Midbrain (tissue), 1 donor: ENCODE measurements at places on chromosomes 5 and 9.

GRCh38 chr5:5363045-5363444 lies 59.4 kb upstream of the ICE1 start:
- no peak for DNase-seq

DNA sequence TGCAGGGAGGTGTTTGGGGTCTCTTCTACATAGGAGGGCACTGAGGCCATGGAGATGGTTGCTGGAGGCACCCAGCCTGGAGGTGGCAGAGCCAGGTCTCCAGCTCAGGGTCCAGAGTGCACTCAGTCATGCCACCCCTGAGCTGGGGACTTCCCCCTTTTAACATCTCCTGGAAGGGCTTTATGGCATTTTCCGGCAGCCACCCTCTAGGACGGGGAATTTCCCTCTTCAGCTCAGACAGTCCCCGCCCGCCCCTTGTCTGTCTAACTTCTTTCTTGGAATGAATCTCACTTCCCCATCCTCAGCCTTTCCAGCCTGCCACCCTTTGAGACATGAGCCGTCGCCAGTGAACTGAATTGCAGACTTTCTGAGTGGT lies 49.9 kb downstream of the COL15A1 start:
- peak; percentile 12 for DNase-seq

DNA sequence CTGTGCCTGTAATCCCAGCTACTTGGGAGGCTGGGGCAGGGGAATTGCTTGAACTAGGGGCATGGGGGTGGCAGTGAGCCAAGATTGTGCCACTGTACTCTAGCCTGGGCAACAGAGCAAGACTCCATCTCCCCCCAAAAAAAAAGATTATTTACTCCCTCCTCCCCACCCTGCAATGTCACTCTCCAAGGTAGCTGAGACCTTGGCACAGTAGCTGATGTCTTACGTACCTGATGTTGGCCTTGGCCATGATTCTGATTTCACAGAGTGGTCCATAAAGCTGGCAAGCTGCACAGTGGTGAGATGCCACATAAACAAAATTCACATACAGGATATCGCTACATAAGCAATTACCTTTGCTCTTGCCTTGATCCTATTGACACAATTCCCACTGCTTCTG lies 108.5 kb downstream of the CAVIN4 start:
- no peak for DNase-seq

- no peak for DNase-seq
Observed at GRCh38 chr5:154296525-154297159, 106.1 kb downstream of the GALNT10 start.

DNA sequence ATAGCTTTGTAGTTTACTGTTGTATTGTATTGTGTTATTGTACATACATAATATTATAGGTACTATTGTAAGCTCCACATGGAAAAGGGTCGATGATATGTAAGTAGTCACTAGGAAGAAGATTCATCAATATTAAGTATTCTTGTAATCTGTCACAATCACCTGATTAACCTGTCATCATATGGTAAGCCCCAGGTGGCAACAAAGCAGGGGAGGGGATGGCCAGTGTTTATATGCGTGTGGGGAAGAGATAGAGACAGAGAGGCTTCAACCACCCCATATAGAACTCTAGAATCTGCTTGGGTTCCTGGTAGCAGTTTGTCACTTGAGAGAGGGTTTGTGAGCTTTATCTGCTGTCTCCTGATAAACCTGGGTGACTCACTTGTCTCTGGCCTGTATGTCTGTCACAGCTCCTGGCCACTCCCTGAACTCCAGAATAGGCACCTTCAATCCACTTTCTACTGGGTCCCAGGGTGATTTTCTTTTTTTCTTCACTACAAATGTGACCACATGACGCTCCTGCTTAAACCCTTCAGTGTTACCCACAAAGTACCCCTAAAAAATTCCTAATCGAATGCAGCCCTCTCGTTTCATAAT lies 48.9 kb upstream of the CPEB4 start:
- no peak for DNase-seq

GRCh38 chr5:76807296-76807695 lies 11.5 kb upstream of the F2RL1 start:
- DNase-seq = no peak

DNA sequence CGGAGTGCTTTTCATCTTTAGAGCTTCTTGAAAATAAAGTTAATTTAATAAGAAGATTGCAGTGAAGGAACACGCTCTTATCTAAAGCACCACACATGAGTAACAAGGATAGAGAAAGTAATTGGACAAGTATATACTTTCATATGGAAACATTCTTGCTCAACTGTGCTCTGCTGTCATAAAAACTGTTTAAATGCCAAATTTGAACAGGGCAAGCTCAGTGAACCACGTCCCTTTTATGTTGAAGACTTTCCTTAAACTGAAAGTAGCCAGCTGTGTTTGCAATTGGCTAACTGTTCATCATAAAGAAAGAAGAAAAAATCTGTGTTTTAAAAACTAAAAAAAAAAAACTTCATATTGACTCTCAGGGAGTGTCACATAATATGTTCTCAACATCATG lies 1610.7 kb upstream of the C9orf72 start:
- DNase-seq = no peak

DNA sequence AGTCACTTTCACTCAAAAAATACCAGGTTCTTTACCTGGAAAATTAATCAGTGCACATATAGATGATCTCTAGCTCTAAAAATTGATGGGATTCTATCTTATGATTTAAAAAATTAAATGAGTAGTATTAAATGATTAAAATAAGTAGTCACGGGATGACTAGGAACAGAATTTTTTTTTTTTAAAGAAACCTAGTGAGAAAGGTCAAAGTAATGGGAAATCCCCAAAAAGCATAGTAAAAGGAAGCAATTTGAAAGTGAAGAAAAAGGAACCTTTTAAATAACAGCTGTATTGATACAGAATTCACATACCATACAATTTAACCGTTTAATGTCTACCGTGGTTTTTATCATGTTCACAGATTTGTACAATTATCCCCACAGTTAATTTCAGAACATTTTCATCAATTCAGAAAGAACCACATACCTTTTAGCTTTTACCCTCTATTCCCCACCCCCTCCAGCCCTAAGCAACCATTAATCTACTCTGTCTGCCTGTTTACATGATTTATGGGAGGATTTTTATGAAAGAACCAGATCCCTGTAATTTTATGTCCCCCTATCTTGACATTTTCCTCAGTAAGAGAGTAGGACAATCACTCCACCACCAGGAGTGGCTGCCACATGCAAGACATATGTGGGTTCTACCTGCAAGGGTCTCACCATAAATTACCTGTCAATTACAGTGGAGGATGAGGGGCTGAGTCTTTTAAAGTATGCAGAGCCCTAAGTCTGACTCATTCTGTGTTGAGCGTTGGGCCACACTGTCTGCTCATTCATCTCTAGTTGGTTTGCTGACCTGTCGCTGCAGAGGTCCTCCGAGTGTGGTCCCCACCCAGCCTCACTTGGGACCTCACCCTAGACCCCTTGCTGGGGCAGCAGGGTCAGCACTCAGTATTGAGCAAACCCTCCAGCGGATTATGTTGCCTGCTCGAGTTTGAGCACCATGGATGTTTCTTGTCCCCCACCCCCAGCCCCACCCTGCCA lies 16.0 kb downstream of the ANKRD33B start:
- DNase-seq = no peak

GRCh38 chr5:62448528-62448927 lies 36.0 kb downstream of the IPO11 start:
- no peak for DNase-seq

DNA sequence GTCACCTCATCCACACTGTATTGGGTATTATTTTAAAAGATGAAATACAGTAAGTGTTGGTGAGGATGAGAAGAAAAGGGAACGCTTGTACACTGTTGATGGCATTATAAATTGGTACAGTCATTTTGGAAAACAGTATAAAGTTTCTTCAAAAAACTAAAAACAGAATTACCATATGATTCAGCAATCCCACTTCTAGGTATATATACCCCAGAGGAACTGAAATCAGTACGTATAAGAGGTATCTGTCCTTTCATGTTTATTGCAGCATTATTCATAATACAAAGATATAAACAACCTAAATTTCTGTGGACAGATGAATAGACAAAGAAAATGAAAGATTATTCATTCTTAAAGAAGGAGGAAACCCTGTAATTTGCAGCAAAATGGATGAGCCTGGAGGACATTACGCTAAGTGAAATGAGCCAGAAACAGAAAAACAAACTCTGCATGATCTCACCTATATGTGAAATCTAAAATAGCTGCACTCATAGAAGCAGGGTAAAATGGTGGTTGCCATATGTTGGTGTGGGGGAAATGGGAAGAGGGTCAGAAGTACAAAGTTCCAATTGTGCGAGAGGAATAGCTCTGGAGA lies 191.6 kb downstream of the TRIM36 start:
- DNase-seq = no peak

- DNase-seq = no peak
Observed at GRCh38 chr5:958701-959571, 49.7 kb upstream of the NKD2 start.

GRCh38 chr5:141532726-141533125 lies 43.8 kb downstream of the PCDHGC5 start:
- no peak for DNase-seq

- DNase-seq = peak; percentile 86
Observed at GRCh38 chr9:126781186-126782052, 23.4 kb upstream of the ZBTB43 start.

GRCh38 chr5:65062469-65063083 lies 293.8 kb downstream of the CWC27 start:
- DNase-seq = no peak

DNA sequence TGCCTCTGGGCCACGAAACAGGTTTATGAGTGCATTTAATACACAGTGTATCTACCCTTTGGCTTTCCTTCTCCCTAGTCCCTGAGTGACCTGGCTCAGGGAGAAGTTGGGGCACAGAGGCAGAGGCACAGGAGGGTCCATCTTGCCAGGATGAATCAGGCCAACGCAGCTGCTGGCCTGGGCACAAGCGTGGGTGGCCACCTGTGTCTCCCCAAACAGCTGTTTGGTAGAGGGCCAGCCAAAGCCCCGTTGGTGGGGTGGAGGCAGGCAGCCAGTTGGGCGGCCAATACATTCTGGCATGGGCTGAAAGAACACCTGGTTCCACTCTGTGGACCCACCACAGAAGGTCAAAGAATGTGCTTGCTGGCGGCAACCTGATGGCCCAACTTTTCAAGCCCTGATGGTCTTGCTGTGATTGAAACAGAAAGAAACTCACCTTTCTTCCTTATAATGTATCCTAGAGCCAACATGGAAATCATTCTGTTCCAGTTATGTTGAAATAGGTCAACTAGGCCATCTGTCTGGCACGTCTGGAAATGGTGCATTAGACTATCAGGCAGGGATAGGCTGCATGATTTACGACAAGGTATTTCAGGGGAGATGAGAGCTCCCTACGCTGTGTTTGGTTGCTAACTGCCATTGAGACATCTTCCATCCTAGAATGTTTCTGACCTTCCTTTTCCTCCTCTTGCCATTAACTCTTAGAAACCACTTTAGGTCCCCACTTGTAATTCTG lies 337.4 kb downstream of the ADAMTS6 start:
- DNase-seq = no peak

DNA sequence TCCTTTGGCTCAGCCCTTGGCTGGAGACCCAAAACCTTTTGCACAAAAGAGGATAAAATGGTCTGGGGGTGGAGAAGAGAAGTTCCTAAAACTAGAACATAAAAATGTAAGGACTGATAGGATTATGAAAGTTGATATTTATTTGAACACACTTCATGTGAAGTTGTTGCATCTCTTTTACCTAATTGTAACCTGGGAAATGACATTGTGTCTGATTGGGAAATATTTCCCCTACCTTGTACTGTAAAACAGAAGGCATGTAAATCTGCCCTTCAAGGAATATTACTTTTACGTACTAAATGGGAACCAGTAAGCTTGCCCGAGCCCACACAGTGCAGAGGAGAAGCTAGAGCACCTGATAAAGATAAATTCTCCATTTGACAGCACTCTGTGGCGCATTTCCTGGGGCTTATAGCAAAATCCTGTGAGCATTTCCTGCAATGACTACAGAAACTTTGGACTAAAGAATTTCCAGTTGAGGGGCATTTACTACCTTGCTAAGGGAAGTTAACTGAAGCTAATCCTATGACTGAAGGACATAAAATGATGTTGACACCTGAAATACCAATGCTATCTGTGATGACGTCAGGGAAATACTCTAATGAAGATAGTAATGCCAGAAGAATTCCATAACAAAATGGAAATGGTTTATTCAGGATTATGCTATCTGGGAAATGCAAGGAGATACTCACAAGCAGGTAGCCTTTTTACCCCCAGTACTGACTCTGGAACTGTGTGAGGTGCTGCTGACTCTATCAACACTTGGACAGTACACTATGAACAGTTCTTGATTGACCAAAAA lies 78.3 kb upstream of the LIFR start:
- DNase-seq = no peak

DNA sequence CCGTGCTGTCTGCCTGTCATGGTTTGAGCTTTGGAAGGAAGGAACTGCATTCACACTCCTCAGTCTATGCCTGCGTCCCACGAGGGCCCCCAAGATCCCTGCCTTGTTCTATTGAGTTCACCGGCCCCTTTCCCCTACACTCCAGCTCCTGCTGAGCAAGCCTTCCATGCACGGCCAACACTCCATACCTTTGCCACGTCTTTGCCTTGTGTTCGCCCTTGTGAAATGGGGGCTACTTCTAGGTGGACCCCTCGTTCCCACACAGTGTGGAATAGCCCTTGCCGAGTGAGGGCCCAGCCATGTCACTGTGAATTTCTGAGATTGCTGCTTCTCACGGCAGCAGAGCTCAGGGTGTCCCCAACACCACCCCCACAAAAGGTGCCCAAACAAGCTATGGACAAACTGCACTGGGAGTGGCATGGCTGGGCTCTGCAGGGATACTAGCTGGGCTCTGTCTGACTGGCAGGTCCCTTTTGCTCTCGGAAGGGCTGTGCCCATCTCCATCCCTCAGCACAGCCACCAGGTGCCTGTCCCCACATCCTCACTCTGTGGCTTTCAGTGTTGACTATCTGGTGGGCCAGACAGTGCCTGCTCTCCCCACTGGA lies 67.9 kb upstream of the ADAMTS2 start:
- no peak for DNase-seq

DNA sequence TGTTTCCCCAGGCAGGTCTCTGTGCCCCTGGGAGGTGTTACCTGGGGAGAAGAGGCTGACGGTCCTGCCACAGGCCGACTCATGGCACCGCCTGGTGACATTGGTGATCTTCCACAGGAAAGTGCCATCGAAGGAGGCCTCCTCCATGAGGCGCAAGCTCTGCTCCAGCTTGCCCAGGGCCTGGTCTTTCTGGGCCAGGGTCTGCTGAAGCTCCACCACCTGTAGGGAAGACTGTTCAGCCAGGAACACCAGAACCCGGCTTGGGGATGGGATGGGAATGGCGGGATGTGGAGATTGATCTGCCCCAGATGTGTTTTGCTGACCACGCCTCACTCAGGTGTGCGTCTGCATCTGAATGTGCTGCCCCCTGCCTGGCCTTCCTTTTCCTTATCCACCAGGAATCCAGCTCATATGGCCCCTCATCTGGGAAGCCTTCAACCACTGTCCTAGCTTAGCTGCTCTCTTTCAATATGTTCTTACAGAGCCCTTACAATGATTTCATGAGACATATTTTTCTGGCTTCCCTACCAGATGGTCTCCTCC lies 15.2 kb downstream of the TRAF1 start:
- DNase-seq = no peak

DNA sequence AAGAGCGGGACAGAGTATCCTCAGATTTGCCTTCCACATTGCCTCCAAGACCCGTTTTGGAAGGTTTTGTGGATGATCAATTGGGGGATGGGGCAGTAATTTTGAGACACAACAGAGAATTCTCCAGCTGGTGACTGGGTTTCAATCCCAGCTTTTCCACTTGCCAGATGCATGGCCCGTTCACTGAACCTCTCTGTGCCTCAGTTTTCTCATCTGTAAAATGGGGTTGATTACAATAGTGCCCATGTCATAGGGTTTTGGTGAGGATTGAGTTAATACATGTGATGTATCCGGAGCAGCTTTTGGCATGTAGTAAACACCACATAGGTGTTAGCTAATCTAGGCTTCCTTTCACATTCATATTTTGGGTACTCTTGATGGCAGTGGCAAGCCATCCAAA lies 59.7 kb downstream of the PSAT1 start:
- no peak for DNase-seq
